ENCODE measurements at places on chromosomes 7 and 10.

- H3K27me3 ChIP-seq: no peaks in the 10 kb centered on the region
- no peak for DNase-seq
- H3K36me3 ChIP-seq: no peaks in the 10 kb centered on the region
Measured at GRCh38 chr7:36312915-36313334, 76.7 kb upstream of the ANLN start.

GRCh38 chr7:12719981-12720865, 32.8 kb downstream of the ARL4A start:
- H3K4me1 ChIP-seq: peaks cover 9% of the 10 kb centered on the region
- no peaks in the 10 kb centered on the region for H3K27me3 ChIP-seq
- H3K4me3 ChIP-seq: no peak overlapping the region
- DNase-seq: no peak
- H3K36me3 ChIP-seq: no peaks in the 10 kb centered on the region

GRCh38 chr7:8585591-8585990, 152.2 kb downstream of the NXPH1 start:
- no peak for DNase-seq
- no peak overlapping the region for H3K4me3 ChIP-seq
- no peak overlapping the region for H3K27ac ChIP-seq
- no peaks in the 10 kb centered on the region for H3K4me1 ChIP-seq
- no peaks in the 10 kb centered on the region for H3K36me3 ChIP-seq
- H3K27me3 ChIP-seq: no peaks in the 10 kb centered on the region

DNA sequence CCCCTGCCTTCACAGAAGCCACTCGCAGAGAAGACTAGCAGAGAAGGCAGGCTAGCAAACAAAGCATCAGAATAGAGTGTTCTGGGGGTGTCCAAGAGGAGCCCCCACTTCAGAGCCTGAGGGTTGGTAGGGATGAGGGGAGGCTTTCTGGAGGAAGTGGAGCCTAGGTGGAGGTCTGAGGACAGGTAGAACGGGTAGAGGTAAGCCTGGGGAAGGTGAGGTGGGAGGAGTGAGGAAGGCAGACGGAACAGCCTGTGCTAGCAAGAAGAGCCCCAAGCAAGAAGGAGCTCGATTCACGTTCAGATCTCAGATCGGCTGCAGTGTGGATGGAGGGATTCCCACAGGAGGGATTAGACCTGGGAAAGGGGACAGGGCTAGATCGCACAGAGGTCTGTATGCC, 66.0 kb upstream of the DUSP5 start:
- H3K4me3 ChIP-seq: no peak overlapping the region
- no peak for DNase-seq
- H3K36me3 ChIP-seq: no peaks in the 10 kb centered on the region
- no peak overlapping the region for H3K27ac ChIP-seq

GRCh38 chr7:101340379-101340778, 18.8 kb upstream of the IFT22 start:
- H3K4me1 ChIP-seq: no peaks in the 10 kb centered on the region
- H3K4me3 ChIP-seq: no peak overlapping the region
- no peak for DNase-seq
- H3K27ac ChIP-seq: no peak overlapping the region
- no peaks in the 10 kb centered on the region for H3K27me3 ChIP-seq

DNA sequence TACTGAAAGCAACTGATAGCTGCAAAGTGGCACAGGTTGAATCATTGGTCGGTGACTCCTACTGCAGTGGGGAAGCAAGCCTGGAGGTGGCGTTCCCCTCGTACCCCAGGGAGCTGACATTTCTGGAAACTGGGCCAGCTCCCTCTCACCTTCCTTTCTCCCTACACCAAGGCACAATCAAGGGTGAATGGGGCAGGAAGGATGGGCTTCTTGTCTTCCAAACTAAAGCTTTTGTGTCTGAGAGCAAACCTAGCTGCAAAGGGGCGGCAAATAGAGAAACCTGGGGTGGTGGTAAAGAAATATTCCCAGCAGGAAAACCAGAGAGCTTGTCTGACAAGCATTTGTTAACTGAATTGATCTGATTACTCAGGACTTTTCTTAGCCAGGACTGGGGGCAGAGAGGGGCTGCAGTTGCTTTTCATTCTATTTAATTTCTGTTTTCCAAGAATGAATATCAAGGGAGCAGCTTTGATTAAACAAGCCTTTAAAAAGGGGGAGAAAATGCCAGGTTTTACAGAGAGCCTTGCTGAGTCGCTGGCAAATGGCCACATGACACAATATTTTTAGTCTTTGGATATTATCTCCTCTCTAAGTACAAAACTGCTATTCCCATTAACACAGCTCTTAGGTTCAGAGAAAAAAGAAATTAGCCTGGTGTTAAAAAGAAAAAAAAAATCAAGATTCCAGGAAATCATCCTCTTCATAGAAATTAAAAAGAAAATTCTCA, 27.8 kb downstream of the CDHR3 start:
- H3K27me3 ChIP-seq: no peaks in the 10 kb centered on the region
- H3K27ac ChIP-seq: no peak overlapping the region
- no peaks in the 10 kb centered on the region for H3K36me3 ChIP-seq
- no peaks in the 10 kb centered on the region for H3K4me1 ChIP-seq
- no peak for DNase-seq
- no peak overlapping the region for H3K4me3 ChIP-seq

GRCh38 chr10:23362879-23363792, 18.5 kb upstream of the C10orf67 start:
- peak overlapping the region; percentile 63 for H3K27ac ChIP-seq
- peak overlapping the region; percentile 35 for H3K4me3 ChIP-seq
- peaks cover 25% of the 10 kb centered on the region for H3K4me1 ChIP-seq
- no peaks in the 10 kb centered on the region for H3K36me3 ChIP-seq
- H3K27me3 ChIP-seq: no peaks in the 10 kb centered on the region
- DNase-seq: no peak

GRCh38 chr7:142319970-142320369, 62.1 kb upstream of the PRSS58 start:
- DNase-seq: no peak
- H3K27me3 ChIP-seq: no peaks in the 10 kb centered on the region
- no peaks in the 10 kb centered on the region for H3K36me3 ChIP-seq

GRCh38 chr10:79454259-79454658, 8.8 kb upstream of the ZCCHC24 start:
- H3K27ac ChIP-seq: no peak overlapping the region
- no peaks in the 10 kb centered on the region for H3K36me3 ChIP-seq
- no peak for DNase-seq
- no peaks in the 10 kb centered on the region for H3K4me1 ChIP-seq

GRCh38 chr10:67302701-67303100, 376.9 kb downstream of the LRRTM3 start:
- no peaks in the 10 kb centered on the region for H3K4me1 ChIP-seq
- no peaks in the 10 kb centered on the region for H3K36me3 ChIP-seq
- no peak for DNase-seq
- no peak overlapping the region for H3K4me3 ChIP-seq
- no peaks in the 10 kb centered on the region for H3K27me3 ChIP-seq
- no peak overlapping the region for H3K27ac ChIP-seq

GRCh38 chr7:106260136-106260561, 24.6 kb downstream of the NAMPT start:
- H3K27ac ChIP-seq: no peak overlapping the region
- H3K4me1 ChIP-seq: peaks cover 7% of the 10 kb centered on the region
- no peak for DNase-seq
- H3K36me3 ChIP-seq: peaks cover 9% of the 10 kb centered on the region
- H3K4me3 ChIP-seq: no peak overlapping the region
- no peaks in the 10 kb centered on the region for H3K27me3 ChIP-seq

- H3K4me1 ChIP-seq: no peaks in the 10 kb centered on the region
- H3K4me3 ChIP-seq: no peak overlapping the region
Measured at GRCh38 chr7:45184326-45185027, 26.9 kb downstream of the RAMP3 start.

GRCh38 chr10:71487726-71488125, 91.0 kb downstream of the CDH23 start:
- H3K4me3 ChIP-seq: no peak overlapping the region
- H3K27me3 ChIP-seq: no peaks in the 10 kb centered on the region
- no peak overlapping the region for H3K27ac ChIP-seq
- DNase-seq: no peak

DNA sequence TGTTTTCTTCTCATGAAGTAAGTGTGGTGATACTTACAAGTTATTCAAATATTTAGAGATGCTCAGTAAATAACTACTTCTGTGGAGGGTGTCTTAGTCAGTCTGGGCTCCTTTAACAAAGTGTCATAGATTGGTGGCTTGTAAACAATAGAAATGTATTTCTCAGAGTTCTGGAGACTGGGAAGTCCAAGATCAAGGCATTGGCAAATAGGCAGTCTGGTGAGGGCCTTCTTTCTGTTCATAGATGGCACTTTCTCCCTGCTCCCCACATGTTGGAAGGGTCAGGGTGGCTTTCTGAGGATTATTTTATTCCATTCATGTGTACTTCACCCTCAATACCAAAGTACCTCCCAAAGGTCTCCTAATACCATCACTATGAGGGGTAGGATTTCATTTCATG, 18.4 kb downstream of the RPA3 start:
- no peak for DNase-seq
- no peaks in the 10 kb centered on the region for H3K27me3 ChIP-seq
- no peaks in the 10 kb centered on the region for H3K36me3 ChIP-seq
- no peaks in the 10 kb centered on the region for H3K4me1 ChIP-seq

- peak overlapping the region; percentile 60 for H3K4me3 ChIP-seq
- DNase-seq: no peak
- peaks cover 17% of the 10 kb centered on the region for H3K4me1 ChIP-seq
- no peaks in the 10 kb centered on the region for H3K36me3 ChIP-seq
- no peaks in the 10 kb centered on the region for H3K27me3 ChIP-seq
Measured at GRCh38 chr10:31134311-31134952, 102.8 kb upstream of the ZNF438 start.

GRCh38 chr10:78044179-78044578, 10.5 kb downstream of the RPS24 start:
- H3K4me1 ChIP-seq: no peaks in the 10 kb centered on the region
- no peak overlapping the region for H3K4me3 ChIP-seq
- DNase-seq: no peak

DNA sequence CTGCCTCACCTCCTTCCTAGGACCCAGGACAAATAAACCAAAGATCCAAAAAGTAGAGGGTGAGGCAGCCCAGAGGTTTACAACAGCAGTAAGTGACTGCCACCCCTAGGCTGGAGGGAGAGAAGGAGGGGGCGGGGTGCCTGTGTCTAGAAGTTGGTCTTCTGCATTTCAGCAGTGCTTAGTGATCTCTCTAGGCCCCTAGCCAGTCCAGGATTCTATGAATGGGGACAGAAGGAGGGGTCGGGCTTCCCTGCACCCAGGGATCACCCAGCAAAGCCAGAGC, 62.8 kb upstream of the KDM7A start:
- H3K4me3 ChIP-seq: no peak overlapping the region
- no peak for DNase-seq
- no peak overlapping the region for H3K27ac ChIP-seq
- no peaks in the 10 kb centered on the region for H3K4me1 ChIP-seq
- no peaks in the 10 kb centered on the region for H3K36me3 ChIP-seq

DNA sequence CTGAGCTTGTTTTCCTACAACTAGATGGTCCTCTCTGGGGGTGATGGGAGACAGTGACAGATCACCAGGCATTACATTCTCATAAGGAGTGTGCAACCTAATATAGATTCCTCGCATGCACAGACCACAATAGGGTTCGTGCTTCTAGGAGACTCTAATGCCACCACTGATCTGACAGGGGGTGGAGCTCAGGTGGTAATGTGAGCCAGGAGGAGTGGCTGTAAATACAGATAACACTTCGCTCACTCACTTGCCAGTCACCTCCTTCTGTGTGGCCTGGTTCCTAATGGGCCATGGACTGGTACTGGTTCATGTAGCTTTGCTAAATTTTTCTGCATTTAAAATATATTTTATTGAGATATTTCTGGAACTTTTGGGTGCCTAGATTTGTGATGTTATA, 202.3 kb upstream of the ZNF32 start:
- no peaks in the 10 kb centered on the region for H3K36me3 ChIP-seq
- H3K27ac ChIP-seq: no peak overlapping the region
- H3K4me1 ChIP-seq: no peaks in the 10 kb centered on the region
- no peak overlapping the region for H3K4me3 ChIP-seq
- no peaks in the 10 kb centered on the region for H3K27me3 ChIP-seq

DNA sequence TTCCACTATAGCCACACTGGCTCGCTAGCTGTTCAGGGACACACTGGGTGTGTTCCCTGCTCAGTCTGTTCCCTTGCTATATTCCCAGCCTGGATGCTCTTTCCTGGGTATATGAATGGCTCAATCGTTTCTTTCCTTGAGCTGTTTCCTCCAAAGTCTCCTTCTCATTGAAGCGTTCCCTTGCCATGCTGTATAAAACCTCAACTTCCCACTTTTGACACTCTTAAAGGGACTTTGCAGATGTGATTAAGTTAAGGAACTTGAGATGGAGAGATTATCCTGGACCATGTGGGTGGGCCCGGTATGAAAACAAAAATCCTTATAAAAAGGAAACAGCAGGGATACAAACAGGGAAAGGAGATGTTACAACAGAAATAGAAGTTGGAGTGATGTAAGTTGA, 973.1 kb downstream of the LRMDA start:
- H3K4me3 ChIP-seq: no peak overlapping the region
- no peak overlapping the region for H3K27ac ChIP-seq
- no peaks in the 10 kb centered on the region for H3K36me3 ChIP-seq
- H3K27me3 ChIP-seq: no peaks in the 10 kb centered on the region

DNA sequence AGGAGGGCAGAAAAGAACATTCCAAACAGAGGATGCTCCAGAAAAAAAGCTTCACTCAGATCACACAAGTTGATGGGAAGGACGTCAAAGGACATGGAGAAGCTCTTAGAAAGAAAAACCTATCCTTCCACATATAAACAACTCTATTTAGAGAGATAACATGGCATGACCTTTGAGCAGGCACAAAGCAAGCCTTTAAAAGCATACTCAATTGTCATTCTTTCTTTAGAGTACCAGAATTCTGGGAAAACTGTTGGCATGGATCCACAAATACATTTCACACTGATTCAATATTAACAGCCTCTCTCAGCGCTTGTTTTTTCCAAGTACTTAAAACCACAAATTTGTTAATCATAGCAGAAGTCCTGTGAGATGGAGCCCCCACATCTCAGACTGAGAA, 7.3 kb upstream of the ABLIM1 start:
- H3K27me3 ChIP-seq: no peaks in the 10 kb centered on the region
- H3K4me1 ChIP-seq: no peaks in the 10 kb centered on the region
- H3K27ac ChIP-seq: no peak overlapping the region
- no peak for DNase-seq
- no peaks in the 10 kb centered on the region for H3K36me3 ChIP-seq
- no peak overlapping the region for H3K4me3 ChIP-seq

GRCh38 chr10:11191678-11192077, 174.0 kb downstream of the CELF2 start:
- H3K36me3 ChIP-seq: peaks cover 44% of the 10 kb centered on the region
- no peak overlapping the region for H3K4me3 ChIP-seq
- no peak for DNase-seq
- H3K27ac ChIP-seq: no peak overlapping the region
- no peaks in the 10 kb centered on the region for H3K27me3 ChIP-seq

GRCh38 chr10:14749070-14749809, 25.5 kb downstream of the FAM107B start:
- H3K36me3 ChIP-seq: no peaks in the 10 kb centered on the region
- no peak for DNase-seq
- H3K27me3 ChIP-seq: no peaks in the 10 kb centered on the region
- no peak overlapping the region for H3K4me3 ChIP-seq
- H3K4me1 ChIP-seq: no peaks in the 10 kb centered on the region
